Omental fat pad (tissue), 4 donors: ENCODE measurements at places on chromosomes 5 and 9.

- DNase-seq: no peak
These were observed 117.0 kb downstream of the TRPM6 start for GRCh38 chr9:74770508-74771261.

- no peak for DNase-seq
These were observed 38.9 kb downstream of the ASTN2 start for GRCh38 chr9:117375956-117376355.

DNA sequence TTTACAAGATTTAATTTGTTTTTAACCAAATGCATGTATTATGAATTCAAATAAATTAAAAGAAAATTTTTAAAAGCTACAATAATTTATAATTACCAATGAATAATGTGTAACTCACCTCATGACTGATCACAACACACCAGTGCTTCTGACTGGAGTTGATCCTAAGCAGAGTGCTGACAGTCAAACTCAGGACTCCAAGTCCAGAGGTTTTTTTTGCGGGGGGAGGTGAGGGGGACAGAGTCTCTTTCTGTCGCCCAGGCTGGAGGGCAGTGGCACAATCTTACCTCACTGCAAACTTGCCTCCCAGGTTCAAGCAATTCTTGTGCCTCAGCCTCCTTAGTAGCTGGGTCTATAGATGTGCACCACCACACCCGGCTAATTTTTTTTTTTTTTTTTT lies 71.0 kb upstream of the MELK start:
- DNase-seq: no peak

DNA sequence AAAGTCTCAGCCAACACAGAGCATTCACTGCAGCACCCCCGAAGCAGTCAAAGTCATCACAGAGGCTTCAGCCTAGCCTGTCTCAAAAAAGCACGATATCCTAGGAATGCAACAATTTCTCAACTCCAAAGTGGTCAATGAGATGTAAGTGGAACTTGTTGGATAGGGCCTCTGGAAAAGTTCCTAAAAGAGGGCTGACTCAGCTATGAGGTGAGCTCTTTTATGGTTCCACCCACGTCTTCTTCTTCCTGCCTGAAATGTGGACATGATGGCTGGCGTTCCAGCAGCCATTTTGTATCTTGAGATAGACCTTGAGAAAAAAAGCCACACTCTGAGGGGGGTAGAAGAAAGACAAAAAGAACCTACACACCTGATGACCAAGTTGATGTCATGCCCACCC lies 32.5 kb upstream of the TRIO start:
- DNase-seq: no peak

GRCh38 chr5:51148437-51148836 lies 234.8 kb upstream of the ISL1 start:
- no peak for DNase-seq

GRCh38 chr5:74352256-74352655 lies 288.3 kb downstream of the ENC1 start:
- DNase-seq: no peak

DNA sequence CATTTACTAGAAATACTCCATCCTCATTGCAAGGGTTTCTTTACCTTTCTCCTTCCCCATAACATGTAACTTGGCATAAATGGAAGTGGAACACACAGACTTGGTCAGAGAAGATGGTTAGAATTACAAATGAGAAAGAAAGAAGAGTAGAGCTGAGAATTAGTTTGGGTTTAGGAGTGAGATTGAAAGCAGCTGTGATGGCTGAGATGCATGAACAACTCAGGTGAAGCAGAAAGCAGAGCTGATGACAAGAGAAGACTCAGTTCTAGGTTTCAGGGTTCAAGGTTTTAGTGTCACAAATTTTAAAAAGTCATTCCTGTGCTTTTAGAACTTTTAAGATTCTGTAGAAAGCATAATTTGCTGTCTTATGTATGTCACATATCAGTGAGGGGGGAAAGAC lies 54.0 kb downstream of the TMEM161B start:
- no peak for DNase-seq

DNA sequence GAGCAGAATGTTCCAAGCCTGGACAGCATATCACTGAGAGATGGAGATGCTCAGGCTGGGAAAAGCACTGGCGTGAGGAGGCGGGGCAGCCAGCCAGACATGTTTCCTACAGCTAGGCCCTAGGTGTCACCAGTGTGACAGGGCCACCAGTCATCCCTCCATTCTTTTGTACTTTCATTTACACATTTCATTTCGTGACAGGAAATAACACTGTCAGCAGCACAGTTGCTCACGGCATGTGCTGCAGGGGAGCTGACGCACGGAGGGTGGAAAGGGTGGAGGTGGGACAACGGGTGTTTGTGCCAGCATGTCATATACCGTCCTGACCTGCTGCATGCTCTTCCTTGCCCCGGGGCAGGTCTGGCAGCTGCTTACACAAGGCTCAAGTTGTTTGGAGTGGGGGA lies 14.8 kb upstream of the CEMIP2 start:
- no peak for DNase-seq

DNA sequence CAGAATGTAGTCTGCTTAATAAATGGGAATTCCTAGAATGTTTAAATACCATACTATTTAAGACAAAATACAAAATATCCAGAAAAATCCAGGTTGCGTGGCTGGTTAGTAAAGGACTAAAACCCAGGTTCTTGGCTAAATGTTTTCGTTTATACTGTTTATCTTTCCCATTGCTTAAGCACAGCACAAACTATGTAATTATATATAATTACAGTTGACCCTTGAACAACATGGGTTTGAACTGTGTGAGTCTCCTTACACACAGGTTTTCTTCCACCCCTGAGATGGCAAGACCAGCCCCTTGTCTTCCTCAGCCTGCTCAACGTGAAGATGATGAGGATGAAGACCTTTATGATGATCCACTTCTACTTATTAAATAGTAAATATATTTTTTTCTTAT lies 24.7 kb downstream of the XPA start:
- no peak for DNase-seq

GRCh38 chr5:159444441-159445082 lies 114.3 kb upstream of the IL12B start:
- no peak for DNase-seq

GRCh38 chr5:149586708-149587318 lies 5.5 kb downstream of the ARHGEF37 start:
- no peak for DNase-seq

GRCh38 chr5:148962761-148963324 lies 100.0 kb downstream of the SH3TC2 start:
- DNase-seq: no peak

GRCh38 chr5:10030219-10030831 lies 219.4 kb downstream of the ATPSCKMT start:
- DNase-seq: no peak
